H1 (cell line): ENCODE measurements at places on chromosomes 2 and 18. TPM values are rescaled to one million over a fixed set of nuclear protein-coding genes. Genes with fewer than 3 reads are reported as not detected.

DNA sequence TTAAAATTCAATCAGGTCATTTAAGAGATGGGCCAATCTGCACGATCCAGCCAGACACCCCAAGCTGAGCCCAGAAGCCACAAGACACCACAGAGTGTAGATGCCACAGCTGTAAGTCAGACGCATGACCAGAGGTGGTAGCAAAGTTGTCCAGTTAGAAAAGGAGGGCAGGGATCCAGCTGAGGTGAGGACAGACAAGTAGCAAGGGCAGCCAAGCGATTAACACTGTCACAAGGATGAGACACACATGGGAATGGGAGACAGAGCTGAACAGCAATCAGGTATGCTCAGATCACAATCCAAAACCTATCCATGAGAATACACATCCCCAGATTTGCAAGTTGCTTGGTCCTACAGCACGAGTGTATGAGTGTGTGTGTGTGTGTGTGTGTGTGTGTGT lies 143.4 kb upstream of the STK17B start:
- DNase-seq, result no peak
- H3K4me1 ChIP-seq, result no peaks in the 10 kb centered on the region
- no peak overlapping the region for H3K4me3 ChIP-seq

- H3K27ac ChIP-seq, result no peak overlapping the region
- H3K4me3 ChIP-seq, result no peak overlapping the region
- no peaks in the 10 kb centered on the region for H3K36me3 ChIP-seq
Observed at GRCh38 chr2:169439900-169440299, 39.4 kb upstream of the BBS5 start.

DNA sequence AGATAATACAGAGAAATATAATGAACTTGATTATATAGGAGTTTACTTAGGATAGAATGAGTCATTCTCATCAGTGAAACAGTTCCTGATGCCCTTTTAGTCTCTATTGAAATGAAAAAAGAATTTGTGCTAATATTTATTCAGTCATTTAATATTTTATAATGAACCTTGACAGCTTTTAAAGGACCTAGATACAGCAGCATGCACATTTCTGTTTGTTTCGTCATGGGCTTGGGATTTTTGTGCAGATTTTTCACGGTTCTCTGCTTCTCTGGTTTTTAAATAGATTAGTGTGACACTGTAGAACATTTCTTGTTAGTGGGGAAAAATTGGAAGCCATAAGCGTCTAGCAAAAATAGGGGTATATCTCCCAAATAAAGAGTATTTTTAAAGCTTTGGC lies 60.7 kb downstream of the NABP1 start:
- no peak overlapping the region for H3K4me3 ChIP-seq
- no peaks in the 10 kb centered on the region for H3K27me3 ChIP-seq
- no peaks in the 10 kb centered on the region for H3K4me1 ChIP-seq
- H3K27ac ChIP-seq, result no peak overlapping the region

DSC3 gene
- total RNA-seq, result 3.3 and 3.7 TPM in 2 replicates

- no peaks in the 10 kb centered on the region for H3K27me3 ChIP-seq
- no peaks in the 10 kb centered on the region for H3K36me3 ChIP-seq
- H3K4me1 ChIP-seq, result no peaks in the 10 kb centered on the region
- H3K4me3 ChIP-seq, result no peak overlapping the region
- H3K27ac ChIP-seq, result no peak overlapping the region
- DNase-seq, result no peak
Observed at GRCh38 chr18:46366751-46367376, 262.7 kb downstream of the HAUS1 start.

DNA sequence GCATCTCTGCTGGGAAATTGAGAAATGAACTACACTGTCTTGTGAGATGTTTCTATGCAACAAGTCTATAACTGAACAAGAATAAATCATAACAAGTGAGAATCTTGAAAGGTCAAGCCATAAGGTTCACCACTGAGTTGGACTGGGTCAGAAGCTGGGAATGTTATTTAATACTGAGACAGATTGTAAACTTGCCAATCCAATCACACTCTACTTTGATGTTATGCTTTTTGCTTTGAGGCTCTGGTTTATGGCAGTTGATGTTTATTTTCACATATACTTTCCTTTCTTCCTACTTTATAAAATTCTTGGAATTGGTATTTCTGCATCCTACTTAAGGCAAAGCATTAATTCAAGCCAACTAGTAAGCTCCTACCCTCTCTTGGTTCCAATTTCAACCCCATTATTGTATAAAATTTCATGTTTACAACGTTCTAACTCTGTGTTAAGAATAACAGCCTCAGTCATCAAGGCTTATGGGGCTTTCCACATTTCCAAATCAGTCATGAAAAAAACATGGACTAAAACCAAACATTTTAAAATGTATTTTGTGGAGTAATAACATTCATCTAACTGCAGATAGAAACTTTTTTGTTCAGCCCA lies 533.4 kb downstream of the NYAP2 start:
- H3K4me1 ChIP-seq, result no peaks in the 10 kb centered on the region
- H3K27me3 ChIP-seq, result no peaks in the 10 kb centered on the region
- no peak for DNase-seq
- H3K4me3 ChIP-seq, result no peak overlapping the region
- no peaks in the 10 kb centered on the region for H3K36me3 ChIP-seq
- H3K27ac ChIP-seq, result no peak overlapping the region

- H3K4me1 ChIP-seq, result peaks cover 20% of the 10 kb centered on the region
- H3K36me3 ChIP-seq, result no peaks in the 10 kb centered on the region
- peak; percentile 11 for DNase-seq
- no peaks in the 10 kb centered on the region for H3K27me3 ChIP-seq
- no peak overlapping the region for H3K27ac ChIP-seq
Observed at GRCh38 chr2:216352653-216353270, 19.5 kb downstream of the MARCHF4 start.

DNA sequence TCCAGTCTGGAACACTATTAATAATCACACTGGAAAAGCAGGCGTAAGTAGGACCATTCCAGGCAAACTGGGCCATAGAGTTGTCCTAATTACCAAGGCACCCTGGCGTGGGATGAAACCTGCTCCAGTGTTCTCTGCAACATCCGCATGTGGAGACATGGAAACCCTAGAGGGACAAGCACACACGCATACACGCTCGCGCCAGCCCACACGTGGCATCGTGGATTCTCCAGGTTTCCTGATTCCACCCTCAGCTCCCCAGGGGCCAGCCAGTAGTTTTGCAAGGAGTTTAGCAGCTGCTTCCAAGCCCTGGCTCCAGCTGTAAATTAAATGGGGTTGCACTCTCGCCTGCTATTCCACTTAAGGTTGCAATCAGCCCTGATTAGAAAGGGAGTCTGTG lies 127.7 kb downstream of the DYSF start:
- DNase-seq, result no peak
- no peaks in the 10 kb centered on the region for H3K27me3 ChIP-seq
- H3K4me1 ChIP-seq, result no peaks in the 10 kb centered on the region
- no peak overlapping the region for H3K4me3 ChIP-seq

- DNase-seq, result no peak
- H3K27ac ChIP-seq, result no peak overlapping the region
- no peaks in the 10 kb centered on the region for H3K4me1 ChIP-seq
- H3K27me3 ChIP-seq, result no peaks in the 10 kb centered on the region
- no peaks in the 10 kb centered on the region for H3K36me3 ChIP-seq
Observed at GRCh38 chr18:7307030-7307429, 76.1 kb downstream of the LRRC30 start.

DNA sequence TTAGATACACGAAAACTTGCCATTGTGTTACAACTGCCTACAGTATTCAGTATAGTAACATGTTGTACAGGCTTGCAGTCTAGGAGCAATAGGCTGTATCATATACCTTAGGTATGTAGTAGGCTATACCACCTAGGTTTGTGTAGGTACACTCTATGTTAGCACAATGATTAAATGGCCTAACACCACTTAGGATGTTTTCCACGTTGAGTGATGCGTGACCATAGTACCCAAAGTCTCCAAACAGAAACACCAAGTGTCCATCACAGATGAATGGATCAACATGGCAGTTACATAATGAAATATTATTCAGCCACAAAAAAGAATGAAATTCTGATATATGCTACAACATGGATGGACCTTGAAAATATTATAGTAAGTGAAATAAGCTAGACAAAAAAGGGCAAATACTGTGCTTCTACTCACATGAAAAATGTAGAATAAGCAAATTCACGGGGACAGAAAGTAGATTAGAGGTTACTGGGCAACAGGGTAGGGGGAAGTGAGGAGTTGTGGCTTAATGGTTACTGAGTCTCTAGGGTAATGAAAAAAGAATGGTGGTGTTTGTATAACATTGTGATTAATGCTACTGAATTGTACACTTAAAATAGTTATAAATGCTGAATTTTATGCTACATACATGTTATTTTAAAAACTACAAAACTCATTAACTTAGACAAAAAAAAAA lies 62.6 kb downstream of the TMEM131 start:
- H3K27me3 ChIP-seq, result no peaks in the 10 kb centered on the region
- peaks cover 3% of the 10 kb centered on the region; the same call in 1 of the 2 replicates for H3K4me1 ChIP-seq
- no peak for DNase-seq
- H3K27ac ChIP-seq, result no peak overlapping the region
- no peaks in the 10 kb centered on the region for H3K36me3 ChIP-seq

DNA sequence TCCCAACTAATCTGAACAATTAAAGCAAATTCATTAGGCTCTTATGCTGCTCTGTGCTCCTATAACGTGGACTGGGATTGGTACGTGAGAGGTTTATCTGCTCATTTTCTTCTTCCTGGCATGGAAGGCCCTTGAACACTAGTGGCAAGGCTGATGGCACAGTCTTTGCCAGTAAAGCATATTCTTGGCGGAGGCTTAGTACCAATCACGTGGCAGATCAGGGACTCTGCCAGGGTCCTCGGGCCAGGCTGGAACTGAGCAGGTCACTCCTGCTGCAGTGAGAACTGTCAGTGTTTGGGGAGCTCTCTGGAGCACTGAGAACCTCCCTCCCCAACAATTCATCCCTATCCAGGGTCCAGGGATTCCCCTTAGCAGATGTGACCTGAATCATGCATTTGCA lies 3.7 kb upstream of the ALPK2 start:
- H3K27ac ChIP-seq, result no peak overlapping the region
- peaks cover 9% of the 10 kb centered on the region for H3K4me1 ChIP-seq
- no peaks in the 10 kb centered on the region for H3K27me3 ChIP-seq
- no peak for DNase-seq
- no peaks in the 10 kb centered on the region for H3K36me3 ChIP-seq

DNA sequence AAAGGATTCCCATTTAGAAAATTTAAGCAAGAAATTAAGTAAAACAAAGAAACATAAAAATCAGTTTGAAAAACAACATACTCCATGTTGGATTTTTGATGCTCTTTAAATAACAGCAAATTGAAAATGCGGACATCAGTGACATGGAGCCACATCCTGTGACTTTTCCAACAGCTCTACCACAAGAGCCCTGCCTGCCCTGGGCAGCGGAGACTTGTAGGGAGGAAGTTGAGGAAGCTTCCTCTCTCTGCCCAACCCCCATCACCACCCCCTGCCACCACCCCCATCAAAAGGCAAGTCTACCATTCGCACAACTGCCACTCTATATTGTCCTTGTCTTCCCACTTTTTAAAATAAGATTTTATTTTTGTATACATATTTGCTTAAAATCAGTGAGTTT lies 32.8 kb upstream of the DAPL1 start:
- no peak for DNase-seq
- no peak overlapping the region for H3K4me3 ChIP-seq
- H3K27me3 ChIP-seq, result no peaks in the 10 kb centered on the region
- peaks cover 3% of the 10 kb centered on the region for H3K4me1 ChIP-seq

ABHD1 gene
- 0.20 and 0.50 TPM in 2 replicates for total RNA-seq

DNA sequence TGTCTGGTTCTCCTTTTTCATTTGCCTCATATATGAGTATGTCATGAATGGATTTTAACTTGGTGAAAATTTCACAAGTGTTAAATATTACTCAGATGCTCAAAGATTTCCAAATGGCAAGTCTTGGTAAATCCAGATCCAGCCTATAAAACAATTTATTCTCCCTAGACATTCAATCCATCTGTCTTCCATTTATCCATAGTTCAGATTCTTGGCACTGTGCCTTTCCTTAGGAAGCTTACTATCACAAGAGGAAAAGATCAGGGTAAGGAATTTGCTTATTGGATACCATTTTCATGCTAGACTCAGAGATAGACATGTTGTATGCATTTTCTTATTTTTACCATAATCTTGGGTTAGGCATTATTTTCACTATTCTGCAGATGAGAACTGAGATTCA lies 72.5 kb upstream of the LRRTM1 start:
- no peaks in the 10 kb centered on the region for H3K27me3 ChIP-seq
- H3K4me3 ChIP-seq, result no peak overlapping the region
- H3K4me1 ChIP-seq, result no peaks in the 10 kb centered on the region
- no peak for DNase-seq
- no peak overlapping the region for H3K27ac ChIP-seq
